ENCODE measurements at places on chromosomes 1 and 21.
A peak's percentile ranks its signal among the peaks of the same experiment; 100 is the strongest.

DNA sequence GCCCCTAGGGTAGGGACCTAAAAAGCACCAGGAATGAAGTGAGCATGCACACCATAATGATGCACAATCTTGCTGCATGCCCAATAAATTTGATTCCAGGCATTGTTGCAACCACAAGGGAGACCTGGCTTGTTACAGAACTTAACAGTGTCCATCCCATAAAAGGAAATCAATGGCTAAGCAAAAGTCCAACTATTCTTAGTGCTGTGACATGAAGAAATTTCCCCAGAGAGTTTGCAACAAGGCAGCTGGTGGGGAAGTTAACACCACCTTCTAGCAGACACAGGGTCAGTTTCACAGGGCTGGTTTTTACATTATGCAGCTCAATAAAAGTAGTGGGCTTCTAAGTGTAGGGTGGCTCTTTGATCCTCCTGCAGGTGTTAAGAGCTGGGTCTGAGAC is 221.1 kb downstream of the KCNJ6 start:
- DNase-seq, result no peak

GRCh38 chr1:30386156-30386926 is 337.0 kb downstream of the MATN1 start:
- no peak for DNase-seq

DNA sequence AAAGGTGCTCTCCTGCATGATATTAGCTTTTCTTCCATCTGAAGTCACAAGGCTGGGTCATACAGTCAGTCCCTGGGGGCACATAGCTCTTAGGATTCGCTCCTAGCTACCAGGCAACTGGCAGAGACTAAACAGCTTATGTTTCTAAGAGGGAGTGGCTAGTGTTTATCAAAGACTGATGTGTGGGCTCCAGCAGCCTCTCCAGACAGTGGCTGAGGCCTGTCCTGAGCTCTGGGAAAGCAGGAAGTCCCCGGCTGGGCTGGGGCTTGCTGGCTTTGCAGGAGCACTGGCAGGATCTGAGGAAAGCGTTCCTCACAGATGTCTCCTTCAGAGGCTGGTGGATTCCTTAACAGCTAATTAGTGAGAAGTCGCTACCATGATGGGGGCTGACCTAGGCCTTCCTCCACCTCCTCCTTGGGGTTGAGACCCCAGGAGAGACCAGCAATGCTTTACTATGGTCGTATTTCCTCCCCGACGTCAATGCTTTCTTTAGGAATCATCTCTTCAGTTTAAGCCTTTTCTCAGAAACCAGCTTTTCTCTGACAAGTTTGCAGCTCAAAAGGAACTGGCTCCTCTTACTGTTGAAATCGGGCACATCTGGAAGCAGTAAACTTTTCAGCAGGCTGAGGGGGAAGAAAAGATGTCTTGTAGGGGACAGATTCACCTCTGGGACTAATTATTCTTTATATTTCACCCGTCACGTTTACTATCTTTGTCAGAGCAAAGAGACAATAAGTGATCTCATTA is 33.5 kb upstream of the HHAT start:
- no peak for DNase-seq

- peak; percentile 53 for DNase-seq
Measured at GRCh38 chr1:55081188-55081904, 42.0 kb downstream of the PCSK9 start.

DNA sequence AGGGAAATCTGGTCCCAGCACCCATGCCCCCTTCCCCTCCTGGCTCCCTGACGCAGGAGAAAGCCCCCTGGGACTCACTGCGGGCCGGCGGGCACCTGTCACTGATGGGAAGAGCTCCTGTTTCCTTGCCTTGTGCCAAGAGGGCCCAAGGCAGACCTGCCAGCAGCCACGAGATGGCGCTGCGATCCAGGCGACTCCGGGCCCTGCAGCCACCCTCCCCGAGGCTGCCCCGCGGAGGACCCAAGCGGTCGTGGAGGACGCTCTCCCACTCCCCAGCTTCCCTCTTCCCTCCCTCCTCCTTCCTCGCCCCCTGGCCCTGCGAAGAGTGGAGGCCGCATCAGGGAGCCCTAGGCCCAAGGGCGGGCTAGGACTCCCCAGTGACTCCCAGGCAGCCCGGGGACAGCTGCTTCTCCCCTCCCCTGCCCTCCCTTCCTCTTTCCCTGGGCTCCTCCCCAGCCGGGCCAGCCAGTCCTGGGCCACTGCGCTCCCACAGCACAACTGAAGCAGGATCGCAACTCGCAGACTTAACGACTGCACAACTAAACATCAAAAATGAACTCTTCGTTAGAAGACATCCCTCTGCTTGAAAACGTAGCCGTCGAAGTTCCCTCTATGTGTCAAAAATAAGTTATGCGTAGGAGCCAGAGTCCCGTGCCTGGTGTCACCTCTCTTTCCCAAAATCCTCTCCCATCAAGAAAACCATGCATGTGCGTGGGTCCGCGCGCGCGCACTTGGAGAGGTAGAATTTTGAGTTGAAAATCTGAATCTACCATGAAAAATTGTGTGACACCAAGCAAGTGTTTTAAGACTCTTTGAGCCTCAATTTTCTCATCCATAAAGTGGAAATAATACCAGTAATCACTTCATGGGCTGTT is 34.2 kb downstream of the BATF3 start:
- peak; percentile 95 for DNase-seq

GRCh38 chr1:56908619-56909221 is 54.1 kb downstream of the C8A start:
- no peak for DNase-seq

GRCh38 chr1:177274687-177275211 is 104.0 kb downstream of the BRINP2 start:
- peak; percentile 74 for DNase-seq

- DNase-seq, result no peak
Measured at GRCh38 chr1:31032266-31032665, 33.3 kb downstream of the PUM1 start.

DNA sequence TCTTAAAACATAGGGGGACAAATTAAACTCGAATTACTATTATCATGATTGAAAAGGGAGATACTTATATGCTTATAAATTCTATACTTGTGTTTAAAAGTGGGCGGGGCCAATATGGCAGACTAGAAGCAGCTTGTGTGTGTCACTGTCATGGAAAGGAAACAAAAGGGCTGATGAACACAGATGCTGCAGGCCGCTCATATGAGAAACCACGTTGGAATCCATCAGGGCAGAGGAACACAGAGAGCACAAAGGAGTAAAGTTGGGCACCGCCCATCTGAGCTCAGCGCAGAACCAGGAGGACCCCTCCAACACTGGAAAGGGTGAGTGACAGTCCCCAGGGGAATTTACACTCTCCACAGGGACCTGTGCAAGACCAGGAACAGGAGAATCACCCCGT is 107.0 kb downstream of the SLC5A9 start:
- no peak for DNase-seq

DNA sequence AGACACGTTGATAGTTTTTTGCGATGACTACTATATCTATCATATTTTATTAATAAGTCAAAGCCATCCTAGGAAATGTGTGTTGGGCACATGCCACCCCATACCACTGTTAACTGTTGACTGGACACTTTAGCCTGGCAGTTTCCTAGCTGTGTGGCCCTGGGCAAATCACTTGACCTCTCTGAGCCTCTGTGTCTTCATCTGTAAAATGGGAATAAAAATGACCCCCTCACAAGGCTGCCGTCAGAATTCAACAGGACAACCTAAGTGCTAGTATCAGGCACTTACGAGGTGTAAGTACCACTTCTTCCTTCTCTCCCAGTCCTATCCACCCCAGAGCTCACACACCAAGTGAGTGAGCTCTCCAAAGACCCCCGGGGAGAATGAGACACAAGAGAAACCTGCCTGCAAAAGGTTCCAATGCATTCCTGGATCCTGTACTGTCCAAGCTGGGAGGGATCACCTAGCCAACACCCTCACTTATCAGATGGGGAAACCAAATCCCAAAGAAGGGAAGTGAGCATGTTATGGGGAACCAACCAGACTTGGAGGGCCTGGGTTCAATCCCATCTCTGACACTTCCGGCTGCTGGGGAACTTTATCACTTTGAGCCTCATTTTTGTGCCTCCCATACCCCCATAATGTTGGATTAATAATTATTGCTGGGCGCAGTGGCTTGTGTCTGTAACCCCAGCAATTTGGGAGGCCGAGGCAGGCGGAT is 24.9 kb downstream of the HSPG2 start:
- DNase-seq, result no peak

DNA sequence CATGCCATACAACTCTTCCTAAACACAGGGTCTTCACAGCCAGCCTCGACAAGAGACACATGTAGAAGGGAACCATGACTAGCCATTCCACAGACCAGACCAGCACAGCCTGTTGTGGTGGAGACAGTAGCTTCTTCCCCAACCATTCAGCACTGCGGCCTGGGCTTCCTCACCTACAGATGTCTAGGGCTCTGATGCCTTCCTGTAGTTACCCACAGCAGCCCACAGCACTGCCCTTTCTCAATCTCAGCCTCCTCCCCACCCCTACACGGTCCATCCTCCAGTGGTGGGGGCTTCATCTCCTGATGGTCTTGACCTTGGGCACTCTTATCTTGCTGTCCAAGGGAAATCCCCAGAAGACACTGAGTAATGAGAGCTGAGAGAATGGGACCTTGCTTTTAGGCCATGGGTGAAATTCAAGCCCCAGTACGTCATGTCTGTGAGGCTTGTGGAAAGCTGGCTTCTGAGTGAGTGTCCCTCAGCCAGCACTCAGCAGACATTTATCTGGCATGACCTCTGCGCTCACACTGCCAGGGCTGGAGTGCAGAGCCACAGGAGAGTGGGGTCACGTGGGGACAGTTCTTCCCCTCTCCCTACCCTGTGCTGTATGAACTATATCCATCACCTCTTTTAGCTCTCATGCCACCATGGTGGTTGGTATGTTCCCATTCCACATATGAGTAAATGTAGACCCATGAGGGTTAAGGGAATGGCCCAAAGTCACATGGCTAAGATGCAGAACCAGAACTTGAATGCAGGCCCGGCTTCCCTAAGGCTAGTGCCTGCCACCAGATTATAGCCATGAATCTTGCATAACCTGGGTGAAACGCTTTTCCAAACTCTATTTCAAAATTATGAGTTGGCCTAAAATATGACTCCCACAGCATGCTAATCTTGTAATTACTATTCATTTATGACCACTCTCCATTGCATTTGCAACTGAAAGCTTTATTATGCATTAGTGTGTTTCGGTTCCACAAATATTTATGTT is 104.7 kb downstream of the HIVEP3 start:
- DNase-seq, result no peak

GRCh38 chr1:155673003-155673402 is 15.6 kb downstream of the YY1AP1 start:
- no peak for DNase-seq

DNA sequence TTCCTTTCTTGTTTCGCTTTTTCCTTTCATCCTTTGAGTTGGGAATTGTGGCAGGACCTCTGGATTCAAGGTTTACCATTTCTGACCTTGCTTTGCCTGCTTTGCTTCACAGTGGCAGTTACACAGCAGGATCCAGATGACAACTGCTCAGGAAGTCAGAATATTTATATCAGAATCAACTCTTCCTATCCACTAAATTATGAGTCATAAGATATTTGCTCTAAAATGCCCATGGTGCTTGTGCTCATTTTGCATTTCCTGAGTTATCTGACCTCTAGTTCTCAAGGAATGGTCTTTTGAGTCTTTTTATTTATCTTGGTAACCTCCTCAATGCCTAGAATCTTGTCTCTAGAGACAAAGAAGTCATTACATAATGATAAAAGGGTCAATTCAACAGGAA is 290.8 kb downstream of the LRRC7 start:
- no peak for DNase-seq

DNA sequence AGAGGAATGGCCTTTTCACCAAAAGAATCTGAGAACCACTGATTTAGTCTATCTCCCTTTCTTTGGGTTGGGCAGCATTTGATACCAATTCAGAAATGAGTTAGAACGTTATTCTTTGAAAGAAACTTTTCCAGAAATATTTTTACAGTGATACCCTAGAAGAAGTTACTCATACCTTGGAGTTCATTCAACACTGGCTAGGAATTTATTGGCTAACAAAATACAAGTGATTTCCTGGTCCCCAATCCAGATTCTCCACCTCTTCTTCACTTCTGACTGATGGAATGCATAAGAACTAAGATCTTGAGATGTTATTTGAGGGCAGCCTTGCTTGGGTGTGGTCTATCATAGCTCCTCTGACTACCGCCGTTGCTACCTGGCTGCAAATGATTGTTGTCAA is 9.4 kb downstream of the C1orf162 start:
- DNase-seq, result peak; percentile 52

GRCh38 chr1:78410643-78411042 is 80.1 kb upstream of the PTGFR start:
- peak; percentile 12 for DNase-seq

DNA sequence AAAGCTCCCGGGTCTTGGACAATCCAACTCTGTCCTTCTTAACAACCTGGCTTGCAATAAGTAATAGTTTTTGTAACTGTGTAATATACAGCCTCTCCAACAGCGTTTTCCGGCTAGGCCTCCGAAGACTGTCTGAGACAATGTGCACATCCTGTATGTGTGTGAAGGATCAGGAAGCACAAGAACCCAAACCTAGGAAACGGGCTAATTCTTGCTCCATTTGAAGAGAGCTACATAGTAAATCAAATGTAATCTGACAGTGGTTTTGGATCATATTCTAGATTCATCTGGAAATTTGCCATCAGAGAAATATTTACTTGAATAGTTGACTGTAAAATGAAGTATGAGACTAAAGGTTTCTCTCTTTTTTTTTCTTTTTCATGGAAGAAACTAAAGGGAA is 1.2 kb downstream of the GPR52 start:
- no peak for DNase-seq

DNA sequence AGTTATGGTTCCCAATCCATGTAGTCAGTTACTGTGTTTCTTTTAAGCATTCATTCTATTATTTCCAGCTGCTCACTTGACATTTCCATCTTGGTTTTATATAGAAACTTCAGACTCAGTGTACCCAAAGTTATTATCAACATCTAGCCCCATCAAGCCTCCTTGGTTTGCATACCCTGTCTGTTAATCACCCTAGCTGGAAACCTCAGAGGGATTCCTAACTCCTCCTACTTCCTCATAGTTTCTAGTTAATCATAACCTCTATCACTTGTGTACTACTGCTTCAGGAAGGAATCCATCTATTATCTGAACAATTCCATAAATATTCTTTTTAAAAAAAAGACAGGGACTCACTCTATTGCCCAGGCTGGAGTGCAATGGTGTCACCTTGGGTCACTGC is 293.3 kb downstream of the SDCCAG8 start:
- peak; percentile 45 for DNase-seq

DNA sequence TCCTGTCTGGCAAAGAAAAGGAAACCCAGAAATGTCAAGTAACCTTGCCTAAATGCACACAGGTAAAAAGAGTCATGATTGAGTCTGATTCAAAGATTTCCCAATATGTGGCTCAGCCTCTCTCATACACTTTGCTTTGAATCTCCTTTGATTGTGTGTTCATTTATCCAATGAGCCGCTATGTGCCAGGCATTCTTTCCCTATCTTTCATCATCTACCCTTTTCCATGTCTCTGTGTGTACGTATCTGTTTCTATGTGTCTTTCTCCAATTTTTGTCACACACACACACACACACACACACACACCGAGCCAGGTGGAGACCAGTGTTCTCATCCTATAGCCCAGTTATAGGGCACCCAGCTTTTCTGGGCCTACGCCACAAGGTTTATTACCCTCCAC is 35.7 kb upstream of the BCL9 start:
- DNase-seq, result no peak

- no peak for DNase-seq
Measured at GRCh38 chr1:7454895-7455784, 316.0 kb upstream of the VAMP3 start.

GRCh38 chr1:180617774-180618395 is 13.9 kb upstream of the XPR1 start:
- DNase-seq, result no peak

- DNase-seq, result no peak
Measured at GRCh38 chr1:203050826-203051225, 24.5 kb downstream of the PPFIA4 start.

- no peak for DNase-seq
Measured at GRCh38 chr1:66681686-66682085, 70.6 kb upstream of the DYNLT5 start.

Data from PC-3 (cell line).